Activated gamma-delta T cell (primary cell): ENCODE measurements at places on chromosomes 7 and 10.

GRCh38 chr7:66376264-66376945 lies 171.3 kb downstream of the TPST1 start:
- DNase-seq, result no peak

GRCh38 chr10:97538411-97538810 lies 34.2 kb upstream of the ANKRD2 start:
- no peak for DNase-seq

GRCh38 chr7:140640727-140641523 lies at the start of gene DENND2A:
Gene DENND2A, minus strand, starts transcription at chr7:140640813. Its CDS starts 38,416 bp downstream, at chr7:140602397.
- DNase-seq, result no peak

- no peak for DNase-seq
Observed at GRCh38 chr7:4247106-4247876, 434.8 kb upstream of the FOXK1 start.

GRCh38 chr7:26918241-26918640 lies 53.9 kb upstream of the SKAP2 start:
- DNase-seq, result no peak

DNA sequence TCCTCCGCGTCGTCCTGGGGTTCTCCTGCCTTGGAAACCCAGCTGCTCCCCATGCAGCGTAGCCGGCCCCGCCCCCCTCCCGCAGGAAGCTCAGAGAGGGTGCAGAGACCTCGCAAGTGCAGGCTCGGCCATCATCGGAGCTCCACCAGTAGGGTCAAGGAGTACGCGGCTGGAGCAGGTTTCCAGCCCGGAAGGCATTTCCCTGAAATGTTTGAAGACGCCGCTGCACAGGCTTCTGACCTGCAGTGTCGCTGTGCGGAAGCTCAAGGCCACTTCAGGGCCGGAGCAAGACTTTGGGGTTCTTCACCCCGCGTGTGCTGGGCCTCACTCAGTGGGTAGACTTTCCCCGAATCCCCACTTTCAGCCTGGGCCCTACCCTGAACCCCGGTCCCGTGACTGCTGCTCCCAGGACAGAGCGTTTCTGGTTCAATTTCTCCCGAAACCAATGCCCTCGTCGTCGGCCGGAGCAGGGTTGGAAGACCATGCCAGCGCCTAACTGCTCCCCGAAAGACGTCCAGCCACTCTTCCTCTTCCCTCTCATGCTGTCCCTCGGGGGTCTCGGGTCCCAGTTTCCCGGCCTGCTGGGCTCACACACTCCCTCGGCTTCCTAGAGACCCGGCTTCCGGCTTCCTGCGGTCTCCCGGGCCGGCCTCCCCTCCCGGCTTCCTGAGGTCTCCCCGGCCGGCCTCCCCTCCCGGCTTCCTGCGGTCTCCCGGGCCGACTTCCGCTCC lies 52.1 kb downstream of the INSIG1 start:
- no peak for DNase-seq

DNA sequence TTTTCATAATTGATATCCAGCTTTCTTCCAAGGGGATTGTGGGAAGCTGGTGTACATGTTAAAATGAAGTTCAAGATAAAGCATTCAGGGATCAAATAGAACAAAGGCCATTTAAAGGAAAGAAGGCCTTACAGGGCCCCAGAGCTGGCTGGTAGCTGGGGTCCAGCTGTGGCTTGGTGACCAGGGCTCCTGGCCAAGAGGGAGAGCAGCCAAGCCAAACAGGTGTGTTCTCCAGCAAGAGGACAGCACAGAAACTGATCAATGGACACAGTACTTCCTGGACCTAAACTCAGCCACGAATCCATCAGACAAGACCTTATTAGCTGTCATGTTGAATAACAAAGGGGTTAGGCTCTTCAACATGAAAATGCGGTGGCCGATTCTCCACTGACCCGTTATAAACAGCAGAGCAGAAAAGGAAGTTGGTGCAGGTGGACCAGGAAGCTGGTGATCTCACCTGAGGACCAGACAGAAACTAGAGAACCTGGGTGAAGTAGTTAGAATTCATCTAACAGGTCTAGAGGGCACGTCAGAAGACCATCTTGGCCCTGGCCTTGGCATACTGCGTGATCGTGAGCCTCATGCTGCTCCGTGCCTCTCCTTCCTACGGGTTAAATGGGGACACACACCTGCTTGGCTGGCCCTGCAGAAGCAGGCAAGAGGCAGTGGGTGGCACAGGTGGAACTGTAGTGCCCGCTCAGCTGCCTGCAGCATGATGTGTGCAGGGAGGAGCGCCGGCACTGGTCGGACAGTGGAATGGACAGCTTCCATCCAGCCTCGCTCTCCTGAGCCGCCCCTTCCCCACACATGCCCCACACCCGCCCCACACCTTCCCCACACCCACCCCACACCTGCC lies 53.8 kb downstream of the PARP12 start:
- DNase-seq, result no peak

GRCh38 chr10:121240011-121240410 lies 358.2 kb downstream of the FGFR2 start:
- DNase-seq, result no peak

- DNase-seq, result no peak
Observed at GRCh38 chr7:64879086-64879730, 23.9 kb upstream of the ZNF273 start.

DNA sequence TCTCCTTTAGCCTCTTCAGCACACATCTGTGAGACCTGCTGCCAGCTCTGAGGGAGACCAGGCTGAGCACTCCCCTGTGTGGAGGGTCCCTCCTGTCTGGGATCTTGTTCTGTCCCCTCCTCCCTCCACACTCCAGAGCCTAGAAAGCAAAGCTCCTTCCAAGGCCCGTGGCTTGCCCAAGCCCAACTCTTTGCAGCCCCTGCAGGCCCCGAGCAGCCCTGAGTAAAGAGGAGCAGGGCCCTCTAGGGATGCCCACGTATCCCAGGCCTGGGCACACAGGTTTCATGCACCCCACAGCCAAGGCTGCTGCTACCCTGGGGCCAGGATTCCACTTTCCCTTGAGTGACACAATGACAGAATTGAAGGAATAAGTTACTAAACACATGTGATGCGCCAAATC lies 24.0 kb downstream of the COBL start:
- no peak for DNase-seq

- DNase-seq, result no peak
Observed at GRCh38 chr7:16739863-16740622, 13.5 kb upstream of the TSPAN13 start.

GRCh38 chr10:60335708-60336107 lies 54.0 kb downstream of the ANK3 start:
- DNase-seq, result no peak

- no peak for DNase-seq
Observed at GRCh38 chr7:41573015-41573414, 129.9 kb downstream of the INHBA start.

DNA sequence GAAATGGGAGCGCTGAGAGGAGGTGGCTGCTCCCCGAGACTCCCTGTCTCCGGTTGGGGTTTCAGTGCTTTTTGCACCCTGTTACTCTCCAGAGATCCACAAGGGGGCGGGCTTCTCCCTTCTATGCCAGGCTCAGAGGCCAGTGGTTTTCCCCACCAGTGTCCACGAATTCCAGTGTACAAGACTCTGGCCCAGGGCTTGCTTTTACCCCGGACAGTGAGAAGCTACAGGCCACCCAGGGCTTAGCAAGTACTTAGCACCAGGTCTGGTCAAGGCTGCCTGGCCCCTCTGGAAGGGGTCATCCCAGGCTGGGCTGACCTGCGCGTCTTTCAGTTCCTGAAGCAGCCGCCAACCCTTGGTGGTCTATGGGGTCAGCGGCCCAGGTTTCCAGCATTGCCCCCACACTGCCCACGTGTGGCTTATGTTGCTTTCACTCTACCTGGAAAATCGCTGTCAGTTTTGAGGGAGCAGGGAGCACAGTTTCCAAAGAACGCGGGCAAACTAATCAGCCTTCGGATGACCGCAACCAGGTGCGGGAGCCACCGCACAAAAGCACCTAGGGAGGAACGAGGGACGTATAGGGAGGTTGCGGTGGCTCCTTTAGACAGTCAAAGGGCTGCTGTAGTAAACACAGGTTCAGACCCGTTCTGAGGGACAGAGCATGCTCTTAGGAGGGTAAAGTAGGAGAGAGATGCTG lies 6.8 kb downstream of the CYP26A1 start:
- DNase-seq, result no peak

- DNase-seq, result no peak
Observed at GRCh38 chr10:49524496-49524895, 14.4 kb downstream of the ERCC6 start.

DNA sequence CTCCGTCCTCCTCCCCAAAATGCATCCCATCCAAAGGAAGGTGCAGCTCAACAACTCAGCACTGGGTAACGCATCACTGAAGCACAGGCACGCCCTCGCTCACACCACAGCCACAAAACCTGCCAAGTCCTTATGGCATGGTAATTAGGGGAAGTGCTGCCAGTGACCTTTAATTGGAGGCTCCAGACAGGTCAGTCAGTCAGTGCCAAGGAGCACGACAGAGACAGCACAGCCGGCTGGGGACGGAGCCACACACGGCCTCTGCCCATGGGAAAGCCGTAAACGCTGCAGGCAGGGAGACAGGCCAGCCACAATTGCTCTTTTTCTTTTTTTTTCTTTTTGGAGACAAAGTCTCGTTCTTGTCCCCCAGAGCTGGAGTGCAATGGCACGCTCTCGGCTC lies 146.5 kb downstream of the MAD1L1 start:
- no peak for DNase-seq

GRCh38 chr7:8130663-8131062 lies 131.3 kb downstream of the ICA1 start:
- DNase-seq, result no peak

GRCh38 chr10:51620131-51620530 lies 79.3 kb downstream of the CSTF2T start:
- DNase-seq, result no peak

DNA sequence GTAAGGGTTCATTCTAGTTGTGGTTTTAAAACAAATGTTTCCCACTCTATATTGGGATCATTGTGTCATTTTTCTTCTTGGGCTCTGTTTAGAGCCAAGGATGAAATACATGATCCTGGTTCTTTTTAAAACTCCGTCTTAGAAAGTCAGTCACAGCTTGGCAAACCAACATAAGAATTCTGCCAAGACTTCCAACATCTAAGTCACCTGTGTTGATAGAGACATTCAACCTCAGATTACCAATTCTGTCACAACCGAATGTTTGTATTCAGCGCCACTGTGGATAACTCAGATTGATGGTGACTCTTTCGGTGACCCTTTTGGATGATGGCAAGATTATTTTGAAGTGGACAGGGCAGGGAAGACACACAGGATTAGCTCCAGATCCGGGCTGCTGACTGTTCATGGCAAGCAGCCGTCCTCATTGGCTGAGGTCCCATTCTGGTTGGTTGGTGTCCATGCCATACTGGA lies 255.4 kb downstream of the ARHGAP21 start:
- DNase-seq, result no peak

DNA sequence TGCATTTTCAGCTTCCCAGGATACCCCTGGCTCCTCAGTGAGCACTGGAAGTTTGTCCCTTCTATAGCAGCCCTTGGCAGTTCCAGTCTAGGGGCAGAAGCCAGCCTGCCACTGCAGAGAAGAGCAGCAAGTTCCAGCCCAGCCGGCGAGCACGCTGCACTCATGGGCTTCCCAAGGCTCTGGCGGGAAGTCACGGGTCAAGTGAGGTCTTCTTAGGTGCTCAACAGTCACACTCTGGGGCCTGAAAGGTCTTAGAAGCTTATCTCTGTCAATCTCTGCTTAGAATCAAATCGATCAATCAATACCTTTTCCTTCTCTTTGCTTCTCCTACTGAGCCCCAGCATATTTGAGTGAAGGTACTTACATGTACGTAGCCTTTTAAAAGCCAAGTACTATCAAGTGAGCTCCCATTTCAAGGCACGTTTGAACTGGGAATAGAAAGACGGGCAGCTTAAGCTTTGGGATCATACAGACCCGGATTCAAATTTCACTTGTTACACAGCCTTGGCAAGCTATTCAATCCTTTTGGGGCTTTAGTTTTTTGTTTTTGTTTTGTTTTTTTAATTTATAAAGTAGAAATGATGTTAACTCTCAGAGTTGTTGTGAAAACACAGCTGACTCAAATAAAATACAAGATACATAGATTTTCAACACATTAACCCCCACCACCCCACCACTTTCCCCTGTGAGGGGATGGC lies 152.6 kb upstream of the KLF14 start:
- DNase-seq, result no peak

DNA sequence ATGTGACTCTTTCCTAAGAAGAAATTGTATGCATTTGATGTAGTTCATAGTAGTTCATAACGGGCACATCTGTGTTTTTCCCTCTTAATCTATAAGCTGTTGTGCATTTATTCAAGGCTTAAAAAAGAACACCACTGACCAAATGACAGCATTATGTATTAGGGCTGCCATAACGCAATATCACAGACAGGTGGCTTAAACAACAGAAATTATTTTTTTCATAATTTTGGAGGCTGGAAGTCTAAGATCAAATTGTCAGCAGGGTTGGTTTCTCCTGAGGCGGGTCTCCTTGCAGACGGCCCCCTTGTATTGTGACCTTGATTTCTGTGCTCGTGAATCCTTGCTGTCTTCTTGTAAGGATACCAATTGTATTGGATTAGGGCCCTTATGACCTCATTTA lies 627 bp upstream of the SSMEM1 start:
- no peak for DNase-seq

DNA sequence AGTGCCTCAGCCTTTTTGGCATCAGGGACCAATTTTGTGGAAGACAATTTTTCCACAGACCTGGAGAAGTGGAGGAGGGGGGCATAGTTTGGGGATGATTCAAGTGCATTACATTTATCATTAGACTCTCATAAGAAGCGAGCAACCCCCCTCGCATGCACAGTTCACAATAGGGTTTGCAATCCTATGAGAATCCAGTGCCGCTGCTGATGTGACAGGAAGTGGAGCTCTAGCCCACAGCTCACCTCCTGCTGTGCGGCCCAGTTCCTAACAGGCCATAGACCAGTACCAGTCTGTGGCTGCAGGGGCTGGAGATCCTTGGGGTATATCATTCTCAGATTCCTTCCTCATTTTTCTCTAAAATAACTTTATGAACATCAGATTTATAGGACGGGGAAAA lies 50.8 kb downstream of the ATAD1 start:
- no peak for DNase-seq

DNA sequence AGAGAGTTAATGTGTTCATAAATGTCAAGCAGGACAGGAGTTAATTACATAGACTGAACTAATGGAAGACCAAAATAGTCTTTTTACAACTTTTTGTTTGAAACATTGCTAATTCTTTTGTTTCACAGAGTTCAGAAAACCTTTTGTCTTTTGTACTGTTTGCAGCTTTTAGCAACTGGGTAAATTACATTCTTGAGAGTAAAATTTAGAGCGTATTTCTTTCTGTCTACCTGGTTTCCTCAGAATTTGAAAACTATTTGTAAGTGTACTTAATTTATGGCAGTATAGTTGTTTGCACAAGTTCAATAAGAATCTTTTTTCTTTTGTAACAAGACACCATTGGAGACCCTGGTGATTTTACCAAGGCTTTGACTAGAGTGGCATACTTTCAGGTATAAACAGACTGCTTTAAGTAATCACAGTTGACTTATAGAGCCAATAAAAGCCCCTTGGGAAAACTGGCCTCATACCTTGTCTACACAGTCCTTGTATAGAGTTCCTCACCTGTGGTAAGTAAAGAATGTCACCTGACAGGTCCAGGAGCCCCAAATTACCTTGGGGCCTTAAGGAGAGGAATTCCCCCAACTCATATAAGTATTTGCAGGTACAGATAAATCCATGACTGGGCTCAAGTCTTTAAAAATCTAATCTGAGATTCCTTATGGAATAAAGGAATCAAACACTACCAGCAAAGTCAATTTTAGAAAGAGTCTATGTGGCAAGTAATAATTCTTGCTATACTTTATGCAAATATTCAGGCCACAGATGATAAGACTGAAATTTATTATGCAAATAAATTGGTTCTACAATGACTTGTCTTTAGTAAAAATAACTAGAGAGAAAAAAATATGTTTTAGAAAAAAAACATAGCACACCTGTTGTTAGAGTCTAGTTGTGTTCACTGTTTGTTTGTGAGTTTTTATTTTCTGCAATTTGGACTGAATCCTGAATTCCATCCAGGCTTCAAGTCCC lies 23.6 kb upstream of the CREB3L2 start:
- no peak for DNase-seq
